ENCODE measurements at places on chromosomes 7 and 10.

- DNase-seq, result no peak
Measured at GRCh38 chr7:78852951-78853350, 600.5 kb downstream of the MAGI2 start.

GRCh38 chr7:158957921-158958491, 101.6 kb downstream of the DYNC2I1 start:
- DNase-seq, result peak; percentile 62

GRCh38 chr10:86756511-86757112, at the start of gene BMPR1A:
Gene BMPR1A, plus strand, starts transcription at chr10:86756619. Its CDS starts 119,400 bp downstream, at chr10:86876019.
- no peak for DNase-seq

DNA sequence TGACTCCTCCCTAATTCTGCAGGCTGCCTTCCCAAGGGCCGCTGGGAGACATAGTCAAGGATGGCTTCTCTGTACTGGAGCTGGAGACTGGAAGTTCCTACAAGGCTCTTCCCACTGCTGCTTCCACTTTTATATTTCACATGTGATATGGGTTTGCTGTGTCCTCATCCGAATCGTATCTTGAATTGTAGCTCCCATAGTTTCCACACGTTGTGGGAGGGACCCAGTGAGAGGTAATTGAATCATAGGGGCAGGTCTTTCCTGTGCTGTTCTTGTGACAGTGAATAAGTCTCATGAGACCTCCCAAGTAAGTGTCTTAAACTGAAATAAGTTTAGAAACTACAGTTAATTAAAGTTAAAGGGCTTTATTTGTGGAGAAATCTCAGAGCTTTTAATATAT, 47.0 kb upstream of the BICC1 start:
- no peak for DNase-seq

GRCh38 chr7:132979524-132979923, 102.4 kb downstream of the CHCHD3 start:
- no peak for DNase-seq

DNA sequence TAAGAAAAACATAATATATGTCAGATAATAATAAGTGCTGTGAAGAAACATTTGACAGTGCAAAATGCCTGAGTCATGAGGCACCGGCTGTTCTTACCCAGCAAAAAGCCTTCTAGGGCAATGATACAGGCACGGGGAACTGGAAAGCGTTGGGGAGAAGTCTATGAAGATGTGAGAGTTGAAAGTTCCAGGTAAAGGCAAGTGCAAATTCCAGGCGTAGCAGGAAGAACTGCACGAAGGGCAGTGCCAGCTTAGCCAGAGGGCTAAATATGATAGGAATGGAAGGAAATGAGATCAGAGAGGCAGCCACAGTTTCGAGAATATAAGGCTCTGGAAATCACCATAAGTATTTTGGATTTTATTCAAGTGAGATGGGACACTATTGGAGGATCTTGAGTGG, 87.0 kb downstream of the IPMK start:
- no peak for DNase-seq

DNA sequence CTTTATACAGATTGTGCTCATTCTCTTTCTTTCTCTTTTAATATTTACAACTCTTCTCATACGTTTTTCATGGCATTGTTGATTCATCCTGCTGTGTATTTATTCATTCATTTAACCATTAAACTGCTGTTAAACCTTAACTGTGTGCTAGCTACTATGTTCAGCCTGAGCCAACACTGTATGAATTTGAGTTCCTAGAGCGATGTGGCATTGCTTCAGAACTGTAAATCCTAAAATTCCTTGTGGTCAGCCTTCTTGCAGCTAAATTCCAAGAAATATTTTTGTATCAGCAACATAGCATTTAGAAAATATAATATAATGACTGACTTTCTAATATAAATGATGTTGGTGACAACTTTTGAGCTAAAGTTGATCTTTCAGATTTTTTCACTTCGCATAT, 184.7 kb upstream of the FZD1 start:
- DNase-seq, result no peak

DNA sequence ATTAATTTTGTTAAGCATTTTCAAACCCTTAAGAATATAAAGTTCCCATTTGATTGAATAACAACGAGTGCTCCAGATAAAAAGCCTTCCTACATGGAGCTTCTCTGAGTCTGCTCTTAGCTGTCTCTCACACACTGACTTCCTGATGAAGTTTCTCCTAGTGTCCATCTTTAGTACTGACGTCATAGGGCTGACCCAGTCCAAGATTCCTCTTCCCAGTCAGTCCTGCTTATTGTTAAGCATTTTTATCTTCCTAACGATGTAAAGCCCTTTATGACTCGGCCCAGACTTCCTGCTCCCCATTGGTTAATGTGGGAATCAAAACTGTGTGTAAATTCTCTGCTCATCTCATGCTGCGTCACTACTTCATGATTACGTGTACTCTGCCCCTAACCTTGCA, 398.8 kb downstream of the TFEC start:
- DNase-seq, result no peak

GRCh38 chr10:129912166-129912917, 51.7 kb downstream of the EBF3 start:
- no peak for DNase-seq

DNA sequence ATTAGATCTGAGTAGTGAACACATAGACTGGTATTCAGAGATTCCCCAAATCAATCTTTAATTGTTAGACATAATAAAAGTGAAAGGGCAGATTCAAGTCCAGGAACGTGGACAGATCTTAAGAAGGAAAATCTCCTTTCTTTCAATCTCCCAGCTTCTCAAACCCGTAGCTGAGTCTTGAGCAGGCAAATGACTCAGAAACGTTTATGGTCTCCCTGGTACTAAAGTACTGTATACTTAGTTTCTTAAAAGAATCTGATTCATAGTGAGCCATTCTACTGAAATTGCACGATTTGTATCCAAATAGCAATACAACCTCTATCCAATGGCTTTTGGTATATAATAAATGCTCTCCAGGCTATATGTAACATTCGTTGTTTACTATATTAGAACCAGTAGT, 140.4 kb upstream of the RHEB start:
- DNase-seq, result no peak

DNA sequence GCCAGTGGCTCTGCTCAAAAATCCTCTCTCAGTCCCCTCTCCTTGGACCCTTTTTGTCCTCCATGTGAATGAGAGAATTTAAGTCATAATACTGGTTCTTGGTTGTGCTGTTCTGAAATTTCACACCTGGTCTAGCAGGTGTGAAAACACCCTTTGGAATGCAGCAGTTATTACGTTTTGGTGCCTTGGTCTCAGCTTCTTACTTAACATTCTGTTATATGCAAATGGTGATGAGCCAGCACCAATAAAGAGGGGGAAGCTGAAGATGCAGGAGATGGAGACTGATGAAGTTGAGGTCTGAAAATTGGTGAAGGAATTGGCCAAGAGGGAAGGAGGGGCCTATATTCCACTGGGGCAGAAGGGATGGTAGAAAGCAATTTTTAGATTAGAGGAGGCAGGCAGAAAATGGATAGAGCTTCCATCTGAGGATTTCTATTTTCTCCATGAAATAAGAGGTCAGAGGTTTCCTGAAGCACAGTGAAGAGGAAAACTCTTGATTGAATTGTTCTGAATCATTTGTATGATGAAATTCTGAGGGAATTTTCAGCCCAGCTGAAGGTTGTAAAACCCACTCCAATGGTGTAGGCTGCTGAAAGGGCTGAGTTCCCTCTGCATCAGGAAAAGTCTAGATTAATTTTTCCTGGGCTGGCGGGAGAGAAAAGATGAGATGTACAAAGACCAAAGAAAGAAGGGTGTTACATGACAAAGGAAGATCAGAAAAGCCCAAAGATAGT, 94.0 kb upstream of the FAM180A start:
- no peak for DNase-seq

GRCh38 chr10:113441220-113441619, 111.6 kb upstream of the HABP2 start:
- DNase-seq, result no peak

- no peak for DNase-seq
Measured at GRCh38 chr10:72525689-72526088, 100.2 kb downstream of the MICU1 start.

GRCh38 chr10:17257466-17258321, 29.7 kb downstream of the VIM start:
- peak; percentile 15 for DNase-seq

GRCh38 chr10:42648512-42648911, 10.1 kb upstream of the ZNF33B start:
- DNase-seq, result no peak

- DNase-seq, result no peak
Measured at GRCh38 chr7:132069306-132069705, 507.0 kb downstream of the PLXNA4 start.

DNA sequence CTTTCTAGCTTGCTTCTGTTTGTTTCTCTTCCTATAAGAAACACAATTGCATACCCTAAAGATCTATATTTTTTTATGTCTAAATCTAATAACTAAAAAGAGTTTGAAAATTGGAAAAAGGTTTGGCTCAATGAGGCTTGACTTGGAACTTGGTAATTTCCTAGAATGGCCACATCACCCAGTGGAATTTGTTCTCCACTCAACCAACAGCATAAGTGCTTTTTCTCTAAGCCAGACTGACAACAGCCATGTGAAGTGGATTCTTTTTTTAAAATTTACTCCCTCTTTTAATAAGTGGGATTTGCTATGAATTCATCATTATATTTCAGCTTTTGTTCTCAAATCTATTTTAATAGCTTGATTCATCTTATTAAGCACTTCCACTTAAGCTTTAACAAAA, 33.8 kb downstream of the GBF1 start:
- no peak for DNase-seq

GRCh38 chr7:83105948-83106347, 56.7 kb downstream of the PCLO start:
- no peak for DNase-seq

DNA sequence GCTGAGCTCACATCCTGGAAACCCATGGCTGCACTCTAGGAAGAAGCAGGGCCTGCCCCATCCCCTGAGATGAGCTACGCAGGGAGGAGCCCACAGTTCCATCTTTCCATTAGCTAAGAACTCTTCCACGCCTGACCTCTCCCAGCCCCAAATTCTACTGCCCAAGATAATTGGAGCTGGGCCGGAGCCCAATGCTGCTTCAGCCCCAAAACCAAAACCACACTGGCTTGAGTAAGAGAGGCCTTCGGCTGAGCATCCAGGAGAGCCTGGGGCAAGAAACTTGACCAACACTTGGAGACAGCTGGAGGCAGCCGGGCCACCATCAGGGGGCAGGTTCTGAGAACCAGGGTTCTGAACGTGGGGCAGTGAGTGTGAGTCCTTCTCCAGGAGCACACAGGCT, 116.1 kb upstream of the ZMIZ1 start:
- DNase-seq, result no peak

DNA sequence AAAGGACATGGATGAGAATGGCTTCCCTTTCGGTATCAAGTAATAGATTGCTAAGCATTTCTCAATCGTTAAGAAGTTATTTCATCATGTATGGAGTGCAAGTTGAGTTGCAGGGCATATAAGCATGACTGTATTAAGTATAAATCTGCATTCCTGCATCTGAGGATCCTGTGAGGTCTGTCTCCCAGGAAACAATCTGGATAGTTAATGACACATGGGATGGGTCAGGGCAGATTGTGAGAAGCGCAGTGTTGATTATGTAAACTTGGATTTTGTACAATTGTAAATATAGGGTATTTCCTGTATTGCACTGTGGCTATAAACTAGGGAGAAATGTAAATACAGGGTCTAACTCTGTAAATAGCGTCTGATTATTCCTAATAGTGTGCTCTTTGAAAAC, 102.6 kb downstream of the PLXDC2 start:
- no peak for DNase-seq

GRCh38 chr10:24893127-24893526, 59.3 kb downstream of the PRTFDC1 start:
- no peak for DNase-seq

DNA sequence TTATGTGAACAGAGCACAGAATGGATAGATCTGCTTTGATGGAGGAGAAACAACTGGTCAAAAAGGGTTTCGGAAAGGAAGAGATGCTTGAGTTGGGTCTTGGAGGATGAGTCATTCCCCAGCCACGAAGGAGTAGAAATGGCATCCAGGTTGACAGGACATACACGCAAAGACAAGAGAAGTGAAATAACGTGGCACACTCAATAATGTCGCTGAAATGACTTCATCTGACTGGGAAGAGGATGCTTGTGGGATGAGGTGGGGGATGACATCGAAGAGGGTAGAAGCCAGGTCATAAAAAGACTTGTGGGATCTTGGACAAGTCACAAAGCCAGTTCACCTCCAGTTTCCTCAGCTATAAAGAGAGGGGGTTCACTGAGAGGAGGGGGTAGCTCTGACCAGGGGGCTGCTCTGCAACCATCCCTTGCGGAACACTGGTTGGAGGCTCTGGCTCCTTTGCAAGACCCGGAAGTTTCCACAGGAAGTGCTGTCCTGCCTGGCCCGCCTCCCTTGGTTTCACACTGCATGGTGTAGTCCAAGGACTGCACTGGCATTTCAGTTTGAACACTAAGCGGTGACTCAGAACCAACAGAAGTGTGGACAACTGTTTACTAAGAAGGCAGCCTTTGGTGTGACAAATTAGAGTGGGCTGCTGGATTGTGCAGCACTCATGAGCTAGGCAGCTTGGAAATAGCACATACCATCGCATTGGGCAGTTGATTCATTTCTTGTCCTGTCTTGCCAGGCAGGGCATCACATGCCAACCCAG, 189.9 kb upstream of the ADO start:
- DNase-seq, result no peak

GRCh38 chr7:25857376-25858067, 294.5 kb upstream of the NFE2L3 start:
- DNase-seq, result no peak

DNA sequence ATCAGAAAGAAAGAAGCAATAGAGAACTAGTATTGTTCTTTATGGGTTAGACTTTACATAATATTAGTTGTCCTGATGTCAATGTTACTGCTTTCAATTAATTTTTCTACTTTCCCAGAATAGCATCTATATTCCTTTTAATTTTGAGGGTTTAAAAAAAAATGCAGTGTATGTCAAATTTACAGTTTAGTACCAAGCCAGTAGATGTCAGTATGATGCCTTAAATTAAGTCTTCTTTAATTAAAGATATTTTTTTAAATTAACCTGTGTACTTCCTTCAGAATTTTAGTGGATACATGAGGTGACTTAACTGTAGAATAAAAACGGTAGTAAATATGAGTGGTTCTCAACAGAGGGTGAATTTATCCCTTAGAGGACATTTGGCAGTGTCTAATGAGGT, 35.2 kb upstream of the STOX1 start:
- no peak for DNase-seq

DNA sequence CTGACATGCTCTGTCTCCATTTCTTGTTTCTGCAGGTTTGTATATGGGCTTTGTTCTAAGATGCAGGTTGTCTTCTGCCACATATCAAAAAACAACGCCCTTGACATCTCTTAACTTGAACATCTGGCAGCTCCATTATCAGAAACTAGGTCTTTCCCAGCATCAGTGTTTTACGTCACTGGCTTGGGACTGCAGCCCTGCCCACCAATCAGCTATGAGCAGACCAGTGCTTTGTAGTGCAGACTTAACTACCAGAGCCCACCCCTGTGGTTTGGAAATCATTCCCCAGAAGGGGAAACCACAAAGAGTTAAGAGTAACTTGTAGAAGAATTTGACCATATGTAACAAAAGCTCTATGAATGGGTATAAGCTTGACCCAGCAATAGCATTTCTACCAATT, 132.4 kb downstream of the SEPTIN14 start:
- no peak for DNase-seq

GRCh38 chr10:78828647-78829539, 239.9 kb upstream of the ZMIZ1 start:
- no peak for DNase-seq

GRCh38 chr10:102769375-102770107, 25.8 kb downstream of the WBP1L start:
- no peak for DNase-seq

All from D721Med (cell line).